ENCODE measurements at places on chromosomes 16 and 17. TPM values are rescaled to one million over a fixed set of nuclear protein-coding genes. Genes with fewer than 3 reads are reported as not detected.

GRCh38 chr17:50481648-50482047 lies 3.0 kb downstream of the RSAD1 start:
- no peak for DNase-seq
- H3K4me3 ChIP-seq: no peak overlapping the region
- no peak overlapping the region for H3K27ac ChIP-seq
- H3K36me3 ChIP-seq: peaks cover 35% of the 10 kb centered on the region
- H3K27me3 ChIP-seq: no peaks in the 10 kb centered on the region
- H3K4me1 ChIP-seq: peaks cover 15% of the 10 kb centered on the region

GRCh38 chr17:70804161-70804560 lies 634.8 kb downstream of the KCNJ2 start:
- no peaks in the 10 kb centered on the region for H3K36me3 ChIP-seq
- no peaks in the 10 kb centered on the region for H3K27me3 ChIP-seq
- H3K4me3 ChIP-seq: no peak overlapping the region
- no peak overlapping the region for H3K27ac ChIP-seq
- no peaks in the 10 kb centered on the region for H3K4me1 ChIP-seq

- no peak overlapping the region for H3K4me3 ChIP-seq
- no peaks in the 10 kb centered on the region for H3K27me3 ChIP-seq
- DNase-seq: no peak
- no peaks in the 10 kb centered on the region for H3K4me1 ChIP-seq
These were observed 14.7 kb downstream of the SMIM5 start for GRCh38 chr17:75647921-75648320.

GRCh38 chr17:42287305-42287976 lies 857 bp upstream of the STAT5A start:
- DNase-seq: peak; percentile 75
- peak overlapping the region; percentile 95 for H3K27ac ChIP-seq

GRCh38 chr16:49851468-49851787 lies 4.5 kb downstream of the ZNF423 start:
- DNase-seq: no peak
- H3K36me3 ChIP-seq: no peaks in the 10 kb centered on the region
- H3K4me1 ChIP-seq: peaks cover 15% of the 10 kb centered on the region
- peaks cover 14% of the 10 kb centered on the region for H3K27me3 ChIP-seq
- H3K27ac ChIP-seq: no peak overlapping the region

DNA sequence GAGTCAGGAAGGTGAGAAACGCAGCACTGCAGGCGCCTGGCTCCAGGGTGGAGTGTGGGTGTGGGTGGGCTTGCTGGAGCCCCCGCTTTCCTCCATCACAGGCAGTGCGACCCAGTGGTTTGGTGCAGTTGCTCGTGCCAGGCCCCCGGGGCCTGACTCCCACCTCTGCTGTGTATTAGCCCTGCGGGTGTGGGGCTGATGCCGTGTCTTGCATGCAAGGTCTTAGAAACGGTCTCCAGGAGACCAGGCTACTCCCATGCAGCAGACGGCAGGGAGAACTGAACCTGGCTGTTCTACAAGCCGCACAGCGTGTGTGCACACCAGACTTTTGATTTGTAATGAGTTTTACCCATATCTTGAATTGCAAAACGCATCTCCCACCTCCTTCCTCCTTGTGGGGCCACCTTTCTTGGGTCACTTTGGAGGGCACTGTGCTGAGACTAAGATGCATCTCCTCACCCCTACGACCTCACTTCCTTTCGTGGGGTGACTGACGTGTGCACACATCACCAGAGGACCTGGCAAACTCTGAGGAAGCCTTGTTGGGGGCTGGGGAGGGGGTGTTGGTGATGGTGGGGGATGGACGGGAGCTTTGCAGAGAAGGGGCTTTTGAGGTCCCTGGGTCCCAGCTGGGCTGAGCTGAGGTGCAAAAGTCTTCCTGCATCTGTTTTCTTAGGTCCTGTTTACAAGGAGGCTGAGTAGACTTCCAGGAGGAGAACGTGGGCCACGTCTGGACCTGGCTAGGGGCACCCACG lies 101.8 kb upstream of the TNRC6C start:
- peaks cover 7% of the 10 kb centered on the region for H3K4me1 ChIP-seq
- DNase-seq: no peak
- no peak overlapping the region for H3K27ac ChIP-seq
- H3K36me3 ChIP-seq: no peaks in the 10 kb centered on the region
- H3K27me3 ChIP-seq: no peaks in the 10 kb centered on the region
- no peak overlapping the region for H3K4me3 ChIP-seq

GRCh38 chr16:30570636-30571444 lies 674 bp downstream of the ZNF688 start:
- no peaks in the 10 kb centered on the region for H3K27me3 ChIP-seq
- no peak for DNase-seq
- peak overlapping the region; percentile 97 for H3K27ac ChIP-seq
- peak overlapping the region; percentile 70 for H3K4me3 ChIP-seq
- peaks cover 50% of the 10 kb centered on the region for H3K4me1 ChIP-seq
- no peaks in the 10 kb centered on the region for H3K36me3 ChIP-seq

DNA sequence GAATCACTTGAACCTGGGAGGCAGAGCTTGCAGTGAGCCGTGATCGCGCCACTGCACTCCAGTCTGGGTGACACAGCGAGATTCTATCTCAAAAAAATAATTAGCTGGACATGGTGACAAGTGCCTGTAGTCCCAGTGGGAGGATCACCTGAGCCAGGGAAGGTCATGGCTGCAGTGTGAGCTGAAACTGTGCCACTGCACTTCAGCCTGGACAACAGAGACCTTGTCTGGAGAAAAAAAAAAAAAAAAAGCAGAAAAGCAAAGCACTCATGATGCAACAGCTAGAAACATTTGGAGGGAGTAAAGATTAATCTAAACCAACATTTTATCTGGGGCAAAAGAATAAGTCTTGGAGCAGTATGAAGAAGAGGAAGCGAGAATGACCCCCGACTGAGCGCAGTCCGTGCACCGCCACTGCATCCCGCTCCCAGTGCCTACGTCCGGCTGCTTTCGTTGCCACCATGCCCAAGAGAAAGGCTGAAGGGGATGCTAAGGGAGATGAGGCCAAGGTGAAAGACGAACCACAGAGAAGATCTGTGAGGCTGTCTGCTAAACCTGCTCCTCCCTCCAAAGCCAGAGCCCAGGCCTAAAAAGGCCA lies 8.2 kb downstream of the PRPSAP1 start:
- no peaks in the 10 kb centered on the region for H3K4me1 ChIP-seq
- no peaks in the 10 kb centered on the region for H3K27me3 ChIP-seq
- DNase-seq: no peak
- H3K27ac ChIP-seq: no peak overlapping the region
- H3K4me3 ChIP-seq: no peak overlapping the region

GRCh38 chr17:79696610-79696982 lies 34.1 kb upstream of the ENPP7 start:
- H3K4me1 ChIP-seq: no peaks in the 10 kb centered on the region
- H3K27ac ChIP-seq: no peak overlapping the region
- no peaks in the 10 kb centered on the region for H3K36me3 ChIP-seq
- H3K4me3 ChIP-seq: no peak overlapping the region

DNA sequence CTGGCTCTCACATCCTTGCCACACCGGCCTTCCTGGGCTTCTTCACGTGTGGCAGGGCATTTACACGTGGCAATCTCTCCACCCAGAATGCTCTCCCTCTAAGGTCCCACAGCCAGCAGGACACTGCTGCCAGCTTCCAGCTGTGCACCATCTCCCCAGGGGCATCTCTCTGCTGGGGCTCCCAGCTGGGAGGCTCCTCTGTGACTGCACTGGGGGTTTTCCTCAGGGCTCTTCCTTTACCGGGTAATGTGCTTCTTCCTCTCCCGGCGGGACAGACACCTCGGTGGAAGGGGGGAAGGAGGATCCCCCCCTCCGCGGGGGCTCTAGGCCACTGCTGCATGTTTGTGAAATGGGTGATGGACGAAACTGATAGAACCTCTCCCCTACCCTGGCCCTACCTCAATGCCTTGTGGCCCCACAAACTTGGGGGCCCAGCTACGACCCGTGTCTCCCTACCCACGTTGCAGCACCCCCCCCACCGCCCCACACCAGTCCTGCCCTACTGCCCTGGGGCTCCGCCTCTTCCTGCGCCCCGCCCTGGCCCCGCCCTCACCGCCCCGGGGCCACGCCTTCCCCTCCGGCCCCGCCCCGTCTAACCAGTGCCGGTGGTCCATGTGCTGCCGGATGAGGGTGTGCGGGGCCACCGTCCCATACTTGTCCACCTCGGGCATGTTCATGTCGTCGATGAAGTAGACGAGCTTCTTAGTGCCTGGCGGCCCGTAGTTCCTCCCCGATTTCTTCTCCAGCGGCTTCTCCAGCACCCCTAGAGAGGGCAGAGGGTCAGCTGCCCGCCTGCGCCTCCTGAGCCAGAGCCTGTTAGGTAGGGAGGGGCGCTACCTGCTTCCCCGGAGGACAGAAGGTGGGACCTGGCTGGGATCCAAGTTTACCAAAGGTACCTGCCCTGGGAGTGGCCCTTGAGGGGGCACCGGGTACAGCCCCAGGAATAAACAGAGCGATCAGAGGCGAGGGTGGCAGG lies 92.6 kb downstream of the DNAH17 start:
- H3K27me3 ChIP-seq: no peaks in the 10 kb centered on the region
- DNase-seq: peak; percentile 46
- H3K4me3 ChIP-seq: peak overlapping the region; percentile 32
- H3K36me3 ChIP-seq: no peaks in the 10 kb centered on the region
- peaks cover 5% of the 10 kb centered on the region for H3K4me1 ChIP-seq
- H3K27ac ChIP-seq: no peak overlapping the region

- peaks cover 18% of the 10 kb centered on the region for H3K4me1 ChIP-seq
- H3K27ac ChIP-seq: no peak overlapping the region
- no peak overlapping the region for H3K4me3 ChIP-seq
- H3K36me3 ChIP-seq: peaks cover 68% of the 10 kb centered on the region
These were observed 9.9 kb downstream of the NR1D1 start for GRCh38 chr17:40090237-40091119.

- no peak overlapping the region for H3K4me3 ChIP-seq
- H3K4me1 ChIP-seq: peaks cover 57% of the 10 kb centered on the region
- H3K27me3 ChIP-seq: no peaks in the 10 kb centered on the region
These were observed 2.5 kb downstream of the TUBB3 start for GRCh38 chr16:89925596-89926079.

DNA sequence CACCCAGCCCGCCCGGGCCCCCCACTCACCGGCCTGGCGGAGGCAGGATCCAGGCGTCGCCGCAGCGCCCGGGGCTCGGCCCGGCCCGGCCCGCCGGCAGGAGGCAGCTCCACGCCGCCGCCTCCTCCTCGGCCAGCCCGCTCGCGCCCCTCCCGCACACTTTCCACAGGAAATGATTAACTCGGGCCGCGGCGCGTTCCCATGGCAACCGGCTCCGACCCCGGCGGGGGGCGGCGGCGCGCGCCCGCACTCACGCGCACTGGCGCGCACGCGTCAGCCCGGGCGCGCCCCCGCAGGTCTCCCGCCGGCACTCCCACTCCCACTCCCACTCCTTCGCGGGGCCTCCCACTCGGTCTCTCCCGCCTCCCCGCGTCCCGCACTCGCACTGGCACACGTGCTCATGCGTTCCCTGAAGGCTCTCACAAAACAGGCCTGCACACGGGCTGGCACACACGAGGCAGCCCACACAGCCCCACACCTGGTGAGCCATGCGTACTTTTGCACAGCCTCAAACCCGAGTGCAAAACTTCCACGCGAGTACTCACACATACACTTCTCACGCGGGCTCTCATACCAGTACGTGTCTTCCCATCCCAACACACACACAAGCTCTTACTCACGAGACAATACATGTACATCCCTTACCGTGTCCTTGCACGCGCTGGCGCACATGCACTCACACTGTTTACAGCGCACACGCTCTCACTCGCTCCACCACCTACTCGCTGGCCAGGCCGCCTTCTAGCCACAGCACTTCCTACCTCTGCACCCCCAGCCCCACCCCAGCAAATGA lies at the start of gene KIFC3:
TSS of gene KIFC3 (minus strand) at position 151 of the 793 bp plus-strand sequence. CDS start 4,248 bp downstream, outside the sequence.
- H3K27ac ChIP-seq: no peak within 1 kb of the TSS
- no peaks in the 10 kb centered on the region for H3K36me3 ChIP-seq
- H3K4me1 ChIP-seq: peaks cover 5% of the 10 kb centered on the region
- peak; percentile 5 for DNase-seq
- H3K4me3 ChIP-seq: no peak within 1 kb of the TSS
- peaks cover 22% of the 10 kb centered on the region for H3K27me3 ChIP-seq

GRCh38 chr16:169014-169413 lies 3.2 kb downstream of the HBM start:
- no peak for DNase-seq
- no peak overlapping the region for H3K4me3 ChIP-seq
- H3K4me1 ChIP-seq: peaks cover 14% of the 10 kb centered on the region
- peaks cover 7% of the 10 kb centered on the region for H3K27me3 ChIP-seq

DNA sequence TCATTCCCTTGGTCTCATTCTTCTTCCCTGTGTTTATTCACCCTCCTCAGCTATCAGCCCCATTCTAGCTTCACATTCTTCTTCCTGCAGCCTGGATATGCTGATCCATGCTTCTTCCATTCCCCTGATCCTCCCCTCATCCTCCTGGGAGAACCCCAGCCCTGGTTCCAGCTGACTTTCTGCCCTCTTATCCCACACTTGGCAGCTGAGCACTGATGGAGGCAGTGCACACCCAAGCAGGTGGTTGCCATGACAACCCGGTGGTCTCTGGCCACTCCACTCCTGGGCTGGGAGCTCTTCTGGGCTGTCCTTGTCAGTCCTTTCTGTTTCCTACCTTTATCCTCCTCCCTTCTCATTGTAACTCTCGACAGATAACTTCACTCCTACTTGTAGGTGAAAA lies 16.7 kb upstream of the TUBG2 start:
- H3K4me1 ChIP-seq: no peaks in the 10 kb centered on the region
- DNase-seq: no peak
- peaks cover 4% of the 10 kb centered on the region for H3K27me3 ChIP-seq
- no peak overlapping the region for H3K27ac ChIP-seq

GRCh38 chr16:9527976-9528375 lies 436.5 kb downstream of the HAPSTR1 start:
- H3K27ac ChIP-seq: no peak overlapping the region
- H3K36me3 ChIP-seq: no peaks in the 10 kb centered on the region
- H3K4me1 ChIP-seq: no peaks in the 10 kb centered on the region
- H3K4me3 ChIP-seq: no peak overlapping the region

GRCh38 chr16:29940656-29941055 lies 14.6 kb upstream of the KCTD13 start:
- no peaks in the 10 kb centered on the region for H3K36me3 ChIP-seq
- H3K4me3 ChIP-seq: no peak overlapping the region
- H3K4me1 ChIP-seq: no peaks in the 10 kb centered on the region
- H3K27ac ChIP-seq: no peak overlapping the region
- no peak for DNase-seq

DNA sequence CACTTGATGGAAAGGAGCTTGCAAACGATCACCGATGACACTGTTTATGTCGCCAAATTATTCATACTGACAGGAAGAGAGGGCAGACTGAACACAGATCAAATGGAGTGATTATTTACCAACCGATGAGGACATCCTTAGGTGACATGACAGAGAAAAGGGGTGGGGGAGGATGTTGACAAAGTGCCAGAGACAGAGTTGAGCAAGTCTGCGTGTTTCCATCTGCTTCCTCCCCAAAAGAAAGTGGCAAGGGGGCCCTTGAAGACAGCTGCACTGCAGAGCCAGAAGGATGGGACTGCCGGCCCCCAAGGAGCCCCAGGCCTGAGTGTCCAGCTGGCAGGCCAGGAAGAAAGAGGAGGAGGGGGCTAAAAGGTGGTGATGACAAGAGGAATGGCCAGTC lies 191.0 kb upstream of the RPL38 start:
- peak overlapping the region; percentile 59 for H3K4me3 ChIP-seq
- no peaks in the 10 kb centered on the region for H3K27me3 ChIP-seq
- peak overlapping the region; percentile 71 for H3K27ac ChIP-seq
- peak; percentile 92 for DNase-seq

Gene SULT1A1
- polyA plus RNA-seq: 11.0 TPM

Gene RND2
- polyA plus RNA-seq: 0.18 TPM

Gene DLX4
- not detected for polyA plus RNA-seq

Gene PRPSAP2
- polyA plus RNA-seq: 45.8 TPM

Gene CHST4
- not detected for polyA plus RNA-seq

Gene TMEM114
- polyA plus RNA-seq: not detected

Gene ERI2
- polyA plus RNA-seq: 2.9 TPM

Gene KRTAP2-3
- polyA plus RNA-seq: not detected

Gene HOXB4
- 0.18 TPM for polyA plus RNA-seq

Gene KCNG4
- polyA plus RNA-seq: not detected

Gene KRTAP9-8
- not detected for polyA plus RNA-seq

Gene RNF112
- not detected for polyA plus RNA-seq

All from CD4-positive, CD25-positive, alpha-beta regulatory T cell (primary cell).